ENCODE measurements at places on chromosomes 16 and 17. TPM values are rescaled to one million over a fixed set of nuclear protein-coding genes. Genes with fewer than 3 reads are reported as not detected.

Gene ADAP2
- 2.8 TPM for total RNA-seq

Gene OR2C1
- not detected for total RNA-seq

Gene COPZ2
- total RNA-seq = 17.8 TPM

Gene CASKIN1
- total RNA-seq = 0.58 TPM

Gene PLCD3
- 156 TPM for total RNA-seq

Gene ESRP2
- total RNA-seq = 0.07 TPM

Gene EXOC3L1
- total RNA-seq = 0.05 TPM

Gene CX3CL1
- 0.07 TPM for total RNA-seq

Gene ST6GALNAC2
- total RNA-seq = 0.51 TPM

Gene GRAP
- 0.47 TPM for total RNA-seq

Gene DNAH9
- total RNA-seq = 0.13 TPM

Gene SLC9A5
- total RNA-seq = 1.6 TPM

All from A549 treated with dexamethasone at 1 μM for 4 hours (cell line).